SK-N-MC (cell line): ENCODE measurements at places on chromosomes 4 and X.
A peak's percentile ranks its signal among the peaks of the same experiment; 100 is the strongest.

DNA sequence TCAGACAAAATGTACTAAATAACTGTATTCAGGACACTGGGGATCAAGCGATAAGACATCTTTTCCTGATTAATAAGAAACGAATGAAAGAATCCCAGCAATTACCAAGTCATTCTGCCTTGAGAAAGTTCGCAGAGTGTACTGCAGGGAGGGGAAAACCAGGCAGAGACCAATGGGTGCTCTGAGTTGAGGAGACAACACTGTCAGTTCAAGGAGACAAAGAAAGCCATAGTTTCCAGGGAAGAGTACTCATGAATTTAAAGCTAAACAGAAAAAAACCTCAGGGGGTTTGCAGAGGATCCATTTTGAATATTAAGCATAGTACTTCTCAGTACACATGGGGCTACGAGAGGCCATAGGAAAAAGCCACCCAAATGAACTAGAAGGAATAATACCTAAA, 573.0 kb downstream of the KCTD8 start:
- no peak for DNase-seq

GRCh38 chrX:151543706-151544105, 19.8 kb upstream of the PASD1 start:
- no peak for DNase-seq

- no peak for DNase-seq
These were observed 768 bp upstream of the CDKL5 start for GRCh38 chrX:18424482-18425198.

DNA sequence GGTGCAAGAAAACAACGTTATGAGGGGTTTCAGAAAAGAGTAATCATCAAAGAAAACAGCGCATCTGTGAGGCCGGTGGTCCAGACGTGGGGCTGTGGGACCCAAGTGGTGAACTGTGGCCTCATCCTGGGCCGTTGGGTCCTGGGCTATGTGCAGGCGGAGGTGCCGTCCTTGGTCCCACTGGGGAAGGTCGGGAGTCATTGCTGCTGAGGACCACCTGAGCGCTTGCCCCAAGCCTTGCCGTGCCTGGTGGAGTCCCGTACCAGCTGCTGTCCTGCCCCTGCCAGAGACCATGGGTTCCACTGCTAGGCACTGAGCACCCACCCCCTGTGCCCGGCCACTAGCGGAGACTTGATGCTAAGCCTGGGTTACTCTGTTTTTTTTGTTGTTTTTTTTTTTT, 25.5 kb upstream of the UVSSA start:
- no peak for DNase-seq

DNA sequence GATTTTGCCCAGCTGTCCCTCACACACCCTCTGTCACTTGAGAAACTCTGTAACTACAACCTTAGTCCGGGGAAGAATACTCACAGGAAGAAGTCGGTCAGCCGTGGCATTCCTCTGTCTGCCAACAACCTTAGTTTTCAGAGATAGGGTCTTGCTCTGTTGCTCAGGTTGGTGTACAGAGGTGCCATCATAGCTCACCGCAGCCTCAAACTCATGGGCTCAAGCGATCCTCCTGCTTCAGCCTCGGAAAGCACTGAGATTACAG, 12.2 kb upstream of the SPCS3 start:
- DNase-seq, result no peak

DNA sequence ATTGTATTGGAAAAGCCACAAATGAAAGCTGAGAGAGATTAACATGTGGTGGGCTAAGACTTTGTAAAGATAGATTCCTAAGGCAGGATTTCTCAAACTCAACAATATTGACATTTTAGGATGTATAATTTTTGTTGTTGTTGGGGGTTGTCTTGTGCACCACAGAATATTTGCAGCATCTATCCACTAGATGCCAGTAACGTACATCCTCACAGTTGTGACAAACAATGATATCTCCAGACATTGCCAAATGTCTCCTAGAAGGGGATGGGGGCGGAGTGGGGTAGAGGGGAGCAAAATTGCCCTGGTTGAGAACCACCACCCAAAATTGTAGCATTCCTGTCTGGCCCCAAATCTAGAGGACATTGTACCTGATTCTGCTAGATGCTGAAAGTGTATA, 14.7 kb upstream of the CBR4 start:
- no peak for DNase-seq

DNA sequence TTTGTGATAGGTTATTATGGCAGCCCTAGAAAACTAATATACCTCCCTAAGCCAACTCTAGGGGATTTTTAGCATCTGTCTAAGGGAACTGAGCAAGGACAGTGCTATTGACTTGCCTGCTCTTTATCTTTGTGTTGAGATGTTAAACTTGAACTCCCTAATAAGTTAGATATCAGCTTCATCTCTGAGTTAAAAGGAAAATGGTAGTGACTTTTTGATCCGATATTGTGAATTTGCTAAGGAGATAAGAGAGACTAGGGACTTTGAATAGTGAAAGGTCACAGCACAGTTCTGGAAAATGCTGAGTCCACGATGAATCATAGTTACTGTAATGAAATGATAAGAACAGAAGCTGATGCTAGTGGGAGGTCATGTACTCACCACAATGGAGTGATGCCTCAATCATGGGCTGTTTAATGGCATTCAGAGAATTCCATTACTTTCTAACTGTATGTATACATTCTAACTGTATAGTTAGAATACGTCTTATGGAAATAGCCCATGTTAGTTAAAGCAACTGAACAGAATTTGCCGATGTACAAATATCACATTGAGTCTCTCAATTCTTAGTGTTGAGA, 147.2 kb downstream of the GLRA3 start:
- no peak for DNase-seq

DNA sequence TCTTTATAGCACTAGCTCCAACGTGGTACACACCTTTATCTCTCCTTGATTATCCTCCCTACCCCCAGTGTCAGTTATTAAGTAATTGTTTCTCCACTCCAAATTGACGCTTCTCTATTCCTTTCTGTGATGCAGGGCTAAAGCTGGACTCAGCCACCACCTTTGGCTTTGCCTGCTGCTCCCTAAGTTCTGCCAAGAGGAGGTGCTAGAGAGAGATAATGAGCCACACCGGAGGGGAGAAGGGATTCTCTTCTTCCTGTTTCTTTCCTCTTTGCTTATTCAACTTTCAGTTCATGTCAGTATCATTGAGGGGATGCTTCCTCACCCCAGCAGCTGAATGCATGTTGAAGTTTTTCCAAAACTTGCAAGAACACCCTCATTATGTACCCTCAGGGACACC, 176.5 kb downstream of the GBA3 start:
- no peak for DNase-seq

GRCh38 chrX:19382555-19383145, 38.9 kb downstream of the PDHA1 start:
- DNase-seq, result no peak

- no peak for DNase-seq
These were observed 75.6 kb downstream of the REPS2 start for GRCh38 chrX:17021851-17022604.

GRCh38 chr4:83282049-83282535, 2.5 kb downstream of the COQ2 start:
- DNase-seq, result peak; percentile 51

- DNase-seq, result no peak
These were observed 81.9 kb downstream of the FHDC1 start for GRCh38 chr4:153018031-153018430.

- DNase-seq, result no peak
These were observed 22.1 kb upstream of the NDST3 start for GRCh38 chr4:118012142-118012541.

GRCh38 chr4:53123171-53123570, 242.7 kb downstream of the SCFD2 start:
- DNase-seq, result no peak

- DNase-seq, result no peak
These were observed 128.0 kb downstream of the ANAPC4 start for GRCh38 chr4:25504932-25505636.

DNA sequence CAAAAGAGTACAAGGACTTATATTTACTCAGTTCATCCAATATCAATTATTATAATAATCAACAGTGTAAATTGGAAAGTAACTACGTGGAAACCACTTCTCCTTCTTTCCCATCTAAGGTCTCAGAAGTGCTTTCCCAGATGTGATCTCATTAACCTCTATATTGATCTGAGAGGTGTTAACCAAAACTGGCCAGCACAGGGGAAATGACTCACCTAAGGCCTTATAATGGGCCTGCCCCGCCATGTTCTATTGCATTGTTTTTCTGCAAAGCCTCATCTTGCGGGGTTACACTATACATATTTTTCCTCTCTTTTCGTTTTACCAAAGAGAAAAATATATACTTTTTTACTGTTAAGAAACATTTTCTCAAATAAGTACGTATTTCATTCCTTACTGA, 20.5 kb downstream of the RAB40A start:
- DNase-seq, result no peak

GRCh38 chrX:37542791-37543190, 28.7 kb upstream of the LANCL3 start:
- DNase-seq, result no peak

DNA sequence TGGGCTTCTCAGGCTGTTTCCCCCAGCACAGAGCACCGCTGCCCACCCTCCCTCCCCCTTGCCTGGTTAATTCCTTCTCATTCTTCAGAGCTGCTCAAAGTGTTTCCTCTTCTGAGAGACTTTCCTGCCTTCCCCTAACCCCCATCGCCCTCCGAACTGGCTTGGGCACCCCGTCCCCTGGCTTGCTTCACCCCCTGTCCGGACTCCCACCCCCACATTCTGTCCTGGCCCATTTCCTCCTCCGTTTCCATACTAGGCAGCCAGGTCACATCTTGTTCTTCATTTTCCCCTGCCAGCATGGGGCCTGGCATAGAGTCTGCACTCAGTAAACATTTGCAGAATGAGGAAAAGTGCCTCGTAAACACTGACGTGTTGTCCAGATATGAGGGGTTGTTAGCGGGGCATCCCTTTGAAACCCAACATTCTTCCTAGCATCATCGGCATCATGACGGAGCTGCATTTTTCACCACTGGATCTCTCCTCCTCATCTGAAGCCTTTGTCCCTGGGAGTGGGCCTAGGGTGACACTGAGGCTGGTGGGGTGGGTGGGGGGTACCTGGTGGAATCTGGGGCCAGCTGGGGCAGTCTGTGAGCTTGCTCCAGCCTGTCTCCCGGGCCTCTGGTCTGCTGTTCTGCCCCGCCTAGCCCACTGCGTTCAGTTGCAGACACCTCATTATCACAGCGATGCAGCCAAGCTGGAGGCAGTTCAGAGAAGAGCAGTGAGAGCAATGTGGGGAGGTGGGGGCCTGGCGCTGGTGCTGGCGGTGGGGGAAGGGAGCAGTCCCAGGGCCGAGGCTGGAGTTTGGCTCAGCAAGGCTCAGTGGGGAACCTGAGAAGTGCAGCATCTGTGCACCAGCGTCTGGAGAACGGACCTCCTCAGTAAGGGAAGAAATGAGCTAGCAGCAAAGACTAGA, 149.4 kb upstream of the PJA1 start:
- no peak for DNase-seq

GRCh38 chr4:153684182-153684970, at the start of gene TLR2:
TLR2 (plus strand) TSS chr4:153684280; CDS start chr4:153702908, 18,628 bp downstream.
- DNase-seq, result no peak

DNA sequence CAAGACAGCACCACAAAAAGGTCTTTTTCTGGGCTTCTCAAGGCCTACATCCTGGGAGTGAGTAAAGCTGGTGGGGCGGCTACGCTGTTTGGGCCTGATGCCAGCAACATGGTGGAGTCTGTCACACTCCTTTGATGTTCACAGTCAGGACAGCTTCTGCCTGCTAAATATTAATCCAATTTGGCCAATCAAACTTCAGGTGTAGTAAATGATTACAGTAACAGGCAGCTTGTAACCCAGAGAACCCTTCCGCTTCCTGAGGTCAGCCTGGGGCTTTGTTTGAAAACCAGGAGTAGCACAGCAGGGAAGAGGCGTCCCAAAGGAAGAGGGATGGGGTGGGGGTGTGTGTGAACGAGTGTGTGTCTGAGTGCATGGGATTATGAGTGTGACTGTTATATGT, 220.4 kb downstream of the MAML3 start:
- no peak for DNase-seq

DNA sequence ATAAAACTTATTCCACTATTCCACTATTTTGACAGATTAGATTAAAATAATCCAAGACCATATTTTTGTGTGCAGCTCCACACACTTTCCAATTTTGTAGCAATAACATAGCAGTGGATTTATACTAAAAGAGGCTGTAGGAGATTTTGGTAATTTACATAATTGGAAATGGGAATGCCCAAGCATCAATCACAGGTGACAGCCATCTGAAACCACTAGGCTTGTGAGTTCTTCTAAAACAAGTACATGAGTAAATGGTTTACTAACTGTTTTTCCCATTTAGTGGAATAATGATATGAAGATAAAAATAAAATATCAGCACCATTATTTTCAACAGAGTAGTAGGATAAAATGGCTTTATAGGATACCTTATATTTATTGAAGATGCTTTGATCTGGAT, 4.4 kb downstream of the ANK2 start:
- DNase-seq, result no peak

- no peak for DNase-seq
These were observed 654 bp upstream of the DDIT4L start for GRCh38 chr4:100190643-100191600.

DNA sequence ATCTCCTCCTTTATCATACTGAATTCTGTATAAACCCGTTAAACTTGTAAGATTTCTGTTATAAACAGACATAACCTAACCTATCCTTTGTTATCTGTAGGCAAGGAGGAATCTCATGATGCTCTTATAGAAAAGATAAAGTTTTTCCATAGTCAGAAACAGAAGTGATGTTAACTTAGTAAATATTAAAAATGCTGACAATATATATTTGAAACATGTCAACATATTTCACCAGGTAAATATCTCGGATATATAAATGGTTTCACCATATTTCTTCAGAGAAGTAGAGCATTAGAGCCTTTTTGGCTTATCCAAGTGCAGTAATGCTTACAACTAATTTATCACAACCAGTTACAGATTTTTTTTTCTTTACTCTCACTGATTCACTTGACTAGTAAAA, 625.9 kb downstream of the PDHA2 start:
- no peak for DNase-seq

- DNase-seq, result no peak
These were observed 116.9 kb upstream of the AR start for GRCh38 chrX:67426946-67427345.

DNA sequence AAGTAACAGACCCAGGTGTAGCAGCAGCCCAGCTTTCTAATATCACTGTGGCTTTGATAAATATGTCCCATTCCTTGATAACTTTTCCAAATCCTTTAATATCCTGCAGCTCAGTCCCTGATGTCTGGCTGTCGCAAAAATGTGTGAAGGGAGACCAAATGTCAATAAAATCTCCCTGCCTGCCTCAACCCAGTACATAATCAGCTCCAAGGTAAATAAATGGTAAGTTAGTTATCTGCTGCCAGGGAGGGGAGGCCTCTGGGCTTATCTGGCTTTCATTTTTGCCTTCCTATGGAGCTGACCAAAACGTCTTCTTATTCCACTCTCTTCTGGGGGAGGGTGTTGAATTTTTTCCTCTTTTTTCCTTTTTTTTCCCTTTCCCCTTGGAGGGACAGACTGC, 630.6 kb downstream of the MID1IP1 start:
- DNase-seq, result no peak

- DNase-seq, result no peak
These were observed 2.7 kb upstream of the NKX6-1 start for GRCh38 chr4:84501721-84502267.

GRCh38 chrX:154313147-154313546, 17.6 kb downstream of the TKTL1 start:
- DNase-seq, result no peak
